ENCODE measurements at places on chromosomes 2 and 18.

- DNase-seq = no peak
Measured at GRCh38 chr2:221655300-221655699, 83.2 kb upstream of the EPHA4 start.

DNA sequence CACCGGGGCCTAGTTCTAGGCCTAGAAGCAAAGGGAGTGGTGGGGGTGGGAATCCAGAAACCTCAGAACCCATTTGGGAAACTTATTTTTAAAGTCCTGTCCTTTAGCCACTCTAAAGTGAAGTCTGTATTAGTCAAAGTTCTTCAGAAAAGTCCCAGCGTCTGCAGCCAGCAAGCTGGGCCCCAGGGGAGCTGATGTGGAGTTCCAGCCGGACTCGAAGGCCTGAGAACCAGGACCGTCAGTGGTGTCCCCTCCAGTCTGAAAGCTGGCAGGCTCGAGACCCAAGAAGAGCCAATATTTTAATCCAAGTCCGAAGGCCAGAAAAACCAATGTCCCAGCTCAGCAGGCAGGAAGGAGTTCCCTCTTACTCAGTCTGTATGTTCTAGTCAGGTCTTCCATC lies 32.4 kb downstream of the ID2 start:
- no peak for DNase-seq

DNA sequence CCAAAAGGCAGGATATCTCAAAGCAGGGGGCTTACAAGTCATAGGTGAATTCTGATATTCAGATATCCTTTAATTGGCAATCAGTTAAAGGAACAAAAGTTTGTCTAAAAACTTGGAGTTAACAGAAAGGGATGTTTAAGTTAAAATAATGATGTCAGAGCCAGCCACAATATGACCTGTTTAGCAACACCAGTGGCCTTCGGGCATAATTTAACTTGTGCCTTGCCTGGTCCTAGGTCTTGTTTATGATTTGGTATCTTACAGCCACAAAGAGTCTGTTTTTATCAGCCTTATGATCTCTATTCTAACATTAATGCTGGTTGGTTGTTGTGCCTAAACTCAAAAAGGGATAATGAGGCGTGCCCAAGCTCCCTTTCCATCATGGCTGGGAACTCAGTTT lies 252.9 kb downstream of the RNF152 start:
- no peak for DNase-seq

DNA sequence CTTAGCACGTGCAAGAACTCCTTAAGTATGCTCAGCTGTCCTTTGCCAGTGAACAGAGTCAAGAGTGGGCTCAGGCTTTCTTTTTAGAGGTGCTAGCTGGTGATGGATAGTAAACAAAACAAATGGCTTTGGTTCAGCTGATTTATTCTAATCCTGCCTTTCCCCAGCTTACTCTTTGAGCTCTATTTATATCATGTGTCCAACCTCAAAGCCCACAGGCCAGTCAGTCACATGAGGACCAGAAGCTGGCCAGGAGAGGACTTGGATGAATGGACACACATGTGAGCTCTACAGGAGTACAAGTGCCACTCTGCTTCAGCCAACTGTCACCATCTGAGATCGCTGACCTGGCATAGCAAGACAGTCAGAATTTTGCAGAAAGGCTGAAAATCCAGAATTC lies 59.4 kb downstream of the STK39 start:
- DNase-seq = no peak

DNA sequence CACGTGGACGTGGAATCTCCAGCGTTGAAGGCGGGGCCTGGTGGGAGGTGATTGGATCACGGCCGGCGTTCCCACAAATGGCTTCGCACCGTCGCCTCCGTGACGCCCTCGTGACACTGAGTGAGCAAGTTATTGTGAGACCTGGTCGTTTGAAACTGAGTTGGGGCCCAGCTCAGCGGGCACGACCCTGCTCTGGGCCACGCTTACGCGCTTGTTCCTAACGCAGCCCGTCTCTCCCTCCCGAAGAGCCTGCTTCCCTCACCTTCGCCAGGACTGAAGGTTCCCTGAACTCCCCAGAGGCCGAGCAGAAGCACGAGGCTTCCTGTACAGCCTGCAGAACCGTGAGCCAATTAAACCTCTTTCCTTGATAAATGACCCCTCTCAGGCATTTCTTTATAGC lies 121.8 kb downstream of the RTP5 start:
- DNase-seq = no peak

All from suppressor macrophage (primary cell).